ENCODE measurements at places on chromosomes 1 and 21.

DNA sequence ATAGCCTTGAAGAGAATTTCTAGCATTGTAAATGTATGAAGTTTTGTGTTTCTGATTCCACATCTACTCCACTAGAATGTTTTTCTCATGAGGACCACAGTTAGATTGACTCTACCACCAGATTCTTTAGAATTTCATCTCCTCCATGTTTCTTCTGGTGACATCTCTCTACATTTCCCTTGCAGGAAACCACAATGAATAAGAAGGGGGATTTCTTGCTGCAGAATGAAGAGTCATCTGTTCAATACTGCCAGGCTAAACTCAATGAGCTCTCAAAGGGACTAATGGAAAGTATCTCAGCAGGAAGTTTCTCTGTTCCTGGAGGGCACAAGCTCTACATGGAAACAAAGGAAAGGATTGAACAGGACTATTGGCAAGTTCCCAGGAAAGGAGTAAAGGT is 18.6 kb downstream of the GBP6 start:
- no peak for DNase-seq

GRCh38 chr21:28554660-28555475 is 437.8 kb downstream of the LTN1 start:
- no peak for DNase-seq

DNA sequence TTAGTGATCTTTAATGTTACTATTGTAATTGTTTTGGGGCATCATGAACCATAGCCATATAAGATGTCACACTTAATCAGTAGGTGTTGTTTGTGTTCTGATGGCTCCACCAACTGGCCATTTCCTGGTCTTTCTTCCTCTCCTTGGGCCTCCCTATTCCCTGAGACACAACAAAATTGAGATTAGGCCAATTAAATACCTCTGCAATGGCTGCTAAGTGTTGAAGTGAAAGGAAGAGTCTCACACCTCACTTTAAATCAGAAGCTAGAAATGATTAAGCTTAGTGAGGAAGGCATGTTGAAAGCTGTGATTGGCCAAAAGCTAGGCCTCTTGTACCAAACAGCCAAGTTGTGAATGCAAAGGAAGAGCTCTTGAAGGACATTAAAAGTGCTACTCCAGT is 30.7 kb downstream of the PPP2R5A start:
- peak; percentile 19 for DNase-seq

DNA sequence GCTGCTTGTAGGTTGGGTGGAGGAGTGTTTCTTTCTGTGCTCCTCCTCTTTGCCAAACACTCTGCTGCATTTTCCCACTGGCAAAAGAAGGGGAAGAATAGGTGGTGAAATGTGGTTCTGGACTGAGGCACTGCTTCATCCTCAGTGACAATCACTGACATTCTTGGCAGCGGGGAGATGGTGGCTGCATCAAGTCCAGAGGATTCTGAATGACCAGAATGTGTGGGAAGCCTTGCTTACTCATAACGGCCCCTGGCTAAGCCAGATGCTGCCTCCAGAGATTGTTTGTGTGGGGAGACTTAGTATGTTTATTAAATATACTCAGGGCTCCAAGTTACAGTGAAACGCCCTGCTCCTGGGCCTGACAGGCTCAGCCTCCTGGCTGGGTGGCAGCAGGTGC is 160.3 kb downstream of the CACNA1E start:
- DNase-seq = no peak

- no peak for DNase-seq
These were observed 441.5 kb downstream of the PLA2G4A start for GRCh38 chr1:187270256-187270655.

DNA sequence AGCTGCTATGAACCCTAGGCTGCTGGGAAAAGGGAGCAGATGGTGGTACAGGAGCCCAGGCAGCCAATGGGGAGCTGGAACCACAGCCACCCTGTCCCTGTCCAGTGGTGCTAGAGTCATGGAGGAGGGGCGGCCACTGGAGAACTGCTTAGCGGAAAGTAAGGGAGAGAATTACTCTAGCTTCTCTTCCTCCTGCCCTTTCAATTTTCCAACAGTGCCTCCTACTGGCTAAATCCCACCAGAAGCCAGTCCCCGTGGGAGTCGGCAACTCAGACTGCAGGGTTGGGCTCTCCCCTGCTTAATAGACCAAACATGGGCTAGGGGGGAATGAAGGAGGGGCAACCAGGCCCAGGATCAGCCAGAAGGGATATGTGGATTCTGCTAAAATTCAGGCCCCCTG is 154.5 kb downstream of the ACTL8 start:
- no peak for DNase-seq

DNA sequence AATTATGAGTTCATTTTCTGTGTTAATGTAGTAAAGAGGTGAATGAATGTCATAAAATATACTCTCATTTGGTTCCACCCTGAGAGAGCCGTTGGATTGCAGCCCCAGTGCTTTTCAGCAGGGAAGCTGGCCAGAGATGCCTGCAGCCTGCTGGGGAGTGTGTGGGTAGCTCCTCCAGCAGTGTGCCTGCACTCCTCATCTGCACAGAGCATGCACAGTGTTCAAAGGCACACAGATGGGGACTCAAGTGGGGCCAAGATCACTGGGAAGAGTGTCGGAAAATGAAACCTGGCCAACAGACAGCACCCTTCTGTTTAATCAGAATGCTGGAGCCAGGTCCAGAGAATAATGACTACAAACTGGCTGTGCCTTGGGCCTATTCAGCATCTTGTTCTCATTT is 206.8 kb downstream of the ST6GALNAC3 start:
- no peak for DNase-seq

- no peak for DNase-seq
These were observed 1.4 kb downstream of the LRRC7 start for GRCh38 chr1:69569175-69569541.

GRCh38 chr1:63321785-63322113 is 618 bp upstream of the FOXD3 start:
- no peak for DNase-seq

DNA sequence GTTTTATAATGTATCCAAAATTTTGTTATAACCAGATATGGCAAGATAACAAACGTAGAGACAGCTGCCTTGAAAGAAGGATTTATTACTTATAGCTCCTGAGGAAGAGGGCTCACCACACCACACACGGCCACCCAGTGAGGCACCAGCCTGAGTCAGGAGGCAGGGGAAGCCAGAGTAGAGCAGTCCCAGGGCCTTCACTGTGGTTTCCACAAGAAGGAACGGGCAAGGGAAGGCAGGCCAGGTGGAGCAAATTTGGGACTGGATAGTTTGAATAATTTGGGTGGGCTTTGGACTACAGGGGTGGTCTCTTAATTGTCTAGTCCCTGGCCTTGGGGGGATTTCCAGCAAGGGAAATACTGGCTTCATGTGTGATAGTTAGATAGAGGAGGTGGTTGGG is 72.5 kb downstream of the RRAGC start:
- DNase-seq = no peak

DNA sequence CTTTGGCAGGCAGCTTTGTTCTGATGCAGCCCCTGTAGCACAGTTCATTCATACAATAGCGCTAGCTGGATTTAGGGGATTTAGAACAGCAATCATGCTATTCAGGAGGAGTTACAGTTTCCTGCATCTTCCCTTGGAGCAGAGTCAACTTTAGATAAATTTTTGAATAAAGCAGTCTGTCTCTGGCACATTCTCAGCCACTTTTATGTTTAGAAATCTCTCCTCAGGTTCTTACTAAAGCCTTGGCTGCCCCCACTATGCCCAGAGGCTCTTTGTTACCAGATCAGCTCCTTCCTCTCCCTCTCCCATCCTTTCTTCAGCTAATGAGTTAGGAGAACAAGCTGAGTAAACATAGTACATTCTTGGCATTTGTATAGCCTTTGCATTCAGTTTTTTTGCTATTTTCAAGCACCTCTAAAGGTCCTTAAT is 17.0 kb upstream of the PIGC start:
- DNase-seq = no peak

GRCh38 chr1:201219481-201220387 is 29.1 kb downstream of the IGFN1 start:
- DNase-seq = no peak

GRCh38 chr1:152141971-152142584 is 16.9 kb downstream of the RPTN start:
- DNase-seq = peak; percentile 7

DNA sequence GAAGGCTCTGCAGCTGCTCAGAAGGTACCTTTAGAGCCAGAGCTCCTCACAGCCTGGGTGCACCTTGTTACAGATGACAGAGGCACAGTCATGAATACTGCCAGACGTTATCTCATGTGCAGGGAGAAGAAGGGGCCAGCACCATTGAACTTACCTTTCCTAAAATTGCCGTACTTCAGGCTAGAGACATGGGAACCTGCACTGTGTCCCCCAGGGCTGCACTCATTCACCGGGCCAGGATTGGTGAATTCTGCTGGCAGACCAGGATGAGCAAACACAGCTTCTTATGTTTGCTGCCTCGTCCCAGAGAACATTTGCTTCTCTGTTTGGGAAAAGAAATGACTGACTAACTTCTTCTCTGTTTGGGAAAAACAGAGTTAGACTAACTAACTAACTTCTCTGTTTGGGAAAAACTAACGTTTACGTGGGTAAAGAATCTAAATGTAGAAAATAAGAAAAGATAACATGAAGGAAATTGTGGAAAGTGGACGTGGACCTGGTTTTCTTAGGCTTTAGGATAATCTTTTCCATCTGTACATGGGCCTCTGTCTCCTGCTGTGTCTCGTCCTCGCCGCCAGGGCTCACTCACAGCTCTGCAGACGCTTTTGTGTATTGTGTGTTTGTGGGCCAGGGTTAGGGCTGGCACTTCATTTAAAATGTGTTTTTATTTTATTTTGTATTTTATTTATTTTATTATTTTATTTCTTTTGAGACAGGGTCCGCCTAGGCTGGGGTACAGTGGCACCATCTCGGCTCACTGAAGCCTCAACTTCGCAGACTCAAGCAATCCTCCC is 9.9 kb downstream of the OBSCN start:
- no peak for DNase-seq

- no peak for DNase-seq
These were observed 25.3 kb downstream of the FTCD start for GRCh38 chr21:46129846-46130651.

DNA sequence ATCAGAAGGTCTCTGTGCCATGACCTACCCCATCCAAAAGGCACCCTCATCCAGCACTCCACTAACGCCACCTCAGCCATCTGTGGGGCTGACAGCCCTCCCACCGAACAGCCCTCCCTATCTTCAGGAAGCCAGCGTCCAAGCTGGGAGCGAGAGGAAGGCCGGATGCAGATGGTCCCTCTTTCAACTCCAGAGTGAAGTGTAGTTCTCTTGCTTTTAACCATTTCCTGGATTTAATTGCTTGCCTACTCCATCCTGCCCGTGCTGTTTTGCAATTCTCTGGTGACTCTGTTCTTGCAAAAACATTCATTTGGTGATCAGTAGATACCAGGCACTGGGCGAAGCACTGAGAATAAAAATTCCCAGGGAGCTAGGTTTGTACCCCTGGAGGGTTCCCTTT is 8.2 kb upstream of the DYRK1A start:
- no peak for DNase-seq

- no peak for DNase-seq
These were observed 445.1 kb downstream of the AJAP1 start for GRCh38 chr1:5099558-5099957.

DNA sequence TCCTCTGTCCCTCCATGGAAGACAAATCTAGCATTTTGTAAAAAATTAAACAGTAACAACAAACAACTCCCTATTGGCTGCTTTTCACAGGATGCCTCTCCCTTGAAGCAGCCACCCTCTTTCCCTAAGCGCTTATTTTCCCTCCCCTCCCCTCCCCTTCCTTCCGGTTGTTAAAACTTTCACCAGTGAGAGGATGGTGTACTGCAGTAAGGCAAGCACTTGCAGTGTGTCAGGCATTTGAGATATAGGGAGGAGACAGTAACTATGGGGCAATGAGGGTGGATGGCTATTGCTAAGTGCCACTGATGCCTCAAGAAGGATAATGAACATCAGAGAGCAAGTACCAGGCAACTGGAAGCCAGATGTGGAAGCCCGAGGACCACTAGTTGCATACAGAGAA is 19.1 kb upstream of the KIAA1614 start:
- no peak for DNase-seq

- no peak for DNase-seq
These were observed 454 bp downstream of the CORT start for GRCh38 chr1:10450156-10450814.
